ENCODE measurements at places on chromosomes 6 and 20. TPM values are rescaled to one million over a fixed set of nuclear protein-coding genes. Genes with fewer than 3 reads are reported as not detected.

DNA sequence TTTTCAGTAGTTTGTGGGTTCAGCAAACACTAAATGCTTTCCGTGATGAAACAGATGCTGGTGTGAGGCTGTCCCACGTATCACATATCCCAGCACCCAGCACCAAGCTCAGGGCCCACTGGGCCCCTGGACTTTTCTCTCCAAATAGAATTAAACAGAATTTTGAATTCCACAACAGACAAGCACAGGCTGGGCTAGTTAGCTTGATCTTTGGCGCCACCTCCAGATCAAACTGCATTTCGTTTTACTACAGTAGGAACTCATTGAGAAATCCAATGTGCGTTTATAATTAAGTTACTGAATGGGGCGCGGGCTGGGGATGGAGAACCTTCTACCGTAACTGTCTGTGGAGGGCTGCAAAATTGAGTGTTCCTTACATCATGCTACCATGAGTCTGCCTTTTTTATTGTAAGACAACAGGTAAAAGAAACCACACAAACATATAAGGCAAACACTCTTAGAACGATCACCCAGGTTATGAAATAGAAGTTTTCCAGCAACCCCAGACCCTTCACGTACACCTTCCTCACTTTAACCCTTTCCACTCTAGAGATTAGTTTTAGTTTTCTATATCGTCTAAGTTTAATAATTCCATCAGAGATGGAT lies 107.8 kb downstream of the ZFP64 start:
- no peak for DNase-seq

DNA sequence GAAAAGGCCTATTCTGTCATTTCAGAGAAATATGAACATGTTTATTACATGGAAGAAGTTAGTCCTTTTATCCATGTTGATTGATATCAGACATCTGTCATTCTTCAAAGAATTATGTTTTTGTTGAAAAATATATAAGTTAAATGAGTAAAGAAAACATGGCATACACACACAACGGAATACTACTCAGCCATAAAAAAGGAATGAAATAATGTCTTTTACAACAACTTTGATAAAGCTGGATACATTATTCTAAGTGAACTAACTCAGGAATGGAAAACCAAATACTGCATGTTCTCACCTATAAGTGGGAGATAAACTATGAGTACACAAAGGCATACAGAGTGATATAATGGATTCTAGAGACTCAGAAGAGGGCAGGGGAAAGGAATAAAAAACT lies 9.3 kb downstream of the FKBP5 start:
- no peak for DNase-seq

DNA sequence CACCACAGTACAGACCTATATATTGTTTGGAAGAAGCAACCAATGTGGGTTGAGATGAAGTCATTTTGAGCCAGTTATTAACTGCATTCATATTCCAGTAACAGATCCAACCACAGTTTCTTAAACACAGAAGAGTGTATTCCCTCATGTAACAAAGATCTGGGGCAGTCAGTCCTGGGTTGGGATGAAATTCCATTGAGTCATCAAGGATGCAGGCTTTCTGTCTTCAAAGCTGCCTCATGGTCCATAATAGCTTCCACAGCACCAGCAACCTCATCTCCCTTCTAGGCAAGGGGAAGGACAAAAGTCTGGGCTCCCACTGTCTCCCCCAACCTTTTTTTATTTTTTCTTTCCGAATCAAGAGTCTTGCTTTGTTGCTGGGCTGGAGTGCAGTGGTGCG lies 2.9 kb upstream of the SOD2 start:
- no peak for DNase-seq

DNA sequence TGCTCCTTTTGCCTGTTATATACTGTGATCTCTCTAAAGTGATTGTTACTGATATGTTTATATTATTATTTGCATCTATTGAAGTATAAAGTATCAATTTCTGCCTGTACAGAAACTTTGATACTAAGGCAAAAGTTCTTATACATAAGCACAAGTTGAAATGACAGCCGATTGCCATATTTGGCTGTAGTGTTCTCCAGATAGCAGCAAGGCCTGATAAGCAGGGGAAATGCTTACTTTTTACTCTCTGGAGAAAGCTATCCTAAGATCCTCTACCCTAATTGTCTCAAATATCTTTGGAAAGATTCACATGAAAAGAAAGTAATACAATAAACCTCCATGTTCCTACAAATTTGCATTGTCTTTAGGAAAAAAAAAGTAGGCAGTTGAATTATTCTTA lies 31.4 kb downstream of the SENP6 start:
- DNase-seq, result no peak

- no peak for DNase-seq
Observed at GRCh38 chr20:61119273-61119672, 132.8 kb upstream of the CDH4 start.

- DNase-seq, result no peak
Observed at GRCh38 chr6:136521427-136521826, 28.8 kb downstream of the MAP7 start.

DNA sequence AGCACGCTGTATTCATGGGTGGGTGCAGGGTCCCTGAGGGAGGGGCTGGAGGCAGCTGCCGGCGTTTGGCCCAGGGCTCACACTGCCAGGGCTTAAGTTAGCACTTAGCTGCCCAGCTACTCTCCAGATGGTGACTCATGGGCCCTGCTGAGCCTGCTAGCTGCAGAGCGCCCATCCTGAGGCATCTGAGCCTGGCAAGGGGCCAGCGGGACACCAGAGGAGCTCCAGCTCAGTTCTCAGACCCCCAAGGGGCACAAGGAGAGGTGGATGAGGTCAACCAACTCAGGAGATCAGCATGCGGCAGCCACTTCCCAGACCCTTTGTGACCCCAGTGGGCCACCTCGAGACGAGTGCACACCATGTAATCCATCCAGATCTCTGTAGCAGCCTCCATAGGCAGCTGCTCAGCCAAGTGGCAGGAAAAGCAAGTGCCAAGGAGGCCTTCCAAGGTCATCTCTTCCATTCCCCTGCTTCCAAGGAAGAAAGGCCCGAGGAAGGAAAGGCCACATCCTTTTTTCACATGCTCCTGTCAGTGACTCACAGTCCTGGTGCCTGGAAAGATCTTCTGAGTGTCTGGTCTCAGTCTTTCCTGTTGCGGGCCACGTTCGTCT lies 35.3 kb downstream of the FOXP4 start:
- no peak for DNase-seq

DNA sequence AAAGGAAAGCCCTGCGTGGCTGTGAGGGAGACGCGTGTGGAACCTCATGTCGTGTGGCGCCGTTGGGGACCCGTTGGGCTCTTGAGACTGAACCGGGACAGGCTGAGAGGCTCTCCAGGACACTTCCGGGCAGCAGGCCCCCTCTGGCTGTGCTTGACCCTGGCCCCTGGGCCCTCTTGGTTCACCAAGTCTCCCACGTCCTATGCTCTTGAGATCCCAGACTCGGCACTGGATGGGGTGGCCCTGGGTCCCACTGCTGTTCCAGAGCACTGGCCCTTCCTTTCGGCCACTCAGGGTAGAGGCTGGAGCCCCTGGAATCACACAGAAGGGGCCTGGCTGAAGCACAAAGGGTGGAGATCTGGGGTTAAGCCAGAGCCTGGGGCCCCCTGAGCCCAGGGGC lies 30.4 kb downstream of the NTSR1 start:
- DNase-seq, result no peak

GRCh38 chr6:160455081-160455480 lies 106.9 kb downstream of the SLC22A3 start:
- no peak for DNase-seq

GRCh38 chr20:20609522-20609921 lies 102.9 kb downstream of the RALGAPA2 start:
- DNase-seq, result no peak

GRCh38 chr6:132525866-132526265 lies 12.2 kb upstream of the TAAR9 start:
- DNase-seq, result no peak

- no peak for DNase-seq
Observed at GRCh38 chr6:140317950-140318349, 943.5 kb upstream of the CITED2 start.

GRCh38 chr6:3229566-3230178 lies 2.2 kb upstream of the TUBB2B start:
- no peak for DNase-seq

DNA sequence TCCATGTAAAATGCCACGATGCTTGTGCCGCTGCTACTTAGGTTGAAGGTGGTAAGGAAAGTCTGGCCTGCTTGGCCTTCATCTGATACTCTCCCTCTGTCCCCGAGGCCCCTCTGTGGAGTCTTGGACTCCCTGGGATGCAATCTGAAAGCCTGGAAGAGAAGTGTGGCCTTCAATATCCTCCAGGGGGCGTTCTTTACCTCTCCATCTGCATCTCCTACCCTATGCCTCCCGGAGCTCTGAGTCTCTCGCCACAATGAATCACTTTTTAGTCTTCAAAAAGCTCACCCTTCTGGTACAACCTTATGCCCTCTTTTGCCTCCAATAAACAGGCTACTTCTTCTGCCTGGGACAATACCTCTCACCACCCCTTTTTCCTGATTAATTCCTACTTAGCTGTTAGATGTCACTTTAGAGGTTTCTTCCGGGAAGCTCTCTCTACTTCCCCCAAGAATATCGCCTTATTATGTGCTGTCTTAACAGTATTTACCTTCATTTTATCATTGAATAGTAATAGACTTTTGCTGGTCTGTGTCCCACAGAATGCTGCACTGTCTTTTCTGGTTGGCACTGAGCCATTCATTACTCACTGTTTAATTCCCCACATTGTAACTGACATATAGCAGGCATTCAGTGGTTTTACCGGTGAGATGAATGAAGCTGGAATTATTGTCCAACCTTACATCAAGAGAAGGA lies 13.9 kb upstream of the ATG5 start:
- peak; percentile 31 for DNase-seq

DNA sequence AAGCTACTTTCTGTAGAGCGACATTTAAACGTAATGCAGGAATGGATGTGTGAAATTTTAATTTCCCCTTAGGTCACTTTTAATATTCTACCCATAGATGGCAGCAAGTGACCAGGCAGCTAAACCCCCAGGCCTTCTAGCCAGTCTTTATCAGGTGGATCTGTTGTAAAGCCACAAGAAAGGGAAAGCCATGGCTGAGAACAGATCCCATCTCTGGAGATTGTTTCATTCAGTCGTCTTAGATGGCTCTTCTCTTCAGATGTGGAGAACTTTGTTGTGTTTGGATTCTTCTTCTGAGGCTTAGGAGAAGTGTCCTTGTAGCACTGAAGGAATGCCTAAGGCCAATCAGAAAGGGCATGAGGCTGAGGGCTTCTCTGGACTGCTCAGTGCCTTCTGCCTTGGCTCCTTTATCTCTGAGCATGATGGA lies 15.8 kb upstream of the RNF182 start:
- peak; percentile 17 for DNase-seq

- DNase-seq, result no peak
Observed at GRCh38 chr6:109241199-109241598, 141.1 kb downstream of the CD164 start.

DNA sequence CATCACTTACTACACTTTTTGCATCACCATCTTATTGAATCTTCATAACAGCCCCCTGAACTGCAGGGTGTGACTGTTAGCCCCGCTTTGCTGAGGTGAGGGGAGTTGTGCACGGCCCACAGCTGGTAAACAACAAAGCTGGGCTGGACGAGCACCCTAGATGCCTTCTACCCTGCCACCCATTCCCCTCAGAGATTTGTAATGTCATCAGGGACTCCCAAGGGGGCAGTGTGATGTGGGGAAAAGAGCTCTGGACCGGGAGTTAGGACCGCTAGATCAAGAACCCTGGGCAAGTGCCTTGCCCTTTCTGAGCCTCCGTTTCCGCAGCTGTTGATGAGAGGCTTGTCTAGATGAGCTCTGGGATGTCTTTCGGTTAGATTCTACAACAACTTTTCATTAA lies 20.9 kb downstream of the PKIG start:
- no peak for DNase-seq

DNA sequence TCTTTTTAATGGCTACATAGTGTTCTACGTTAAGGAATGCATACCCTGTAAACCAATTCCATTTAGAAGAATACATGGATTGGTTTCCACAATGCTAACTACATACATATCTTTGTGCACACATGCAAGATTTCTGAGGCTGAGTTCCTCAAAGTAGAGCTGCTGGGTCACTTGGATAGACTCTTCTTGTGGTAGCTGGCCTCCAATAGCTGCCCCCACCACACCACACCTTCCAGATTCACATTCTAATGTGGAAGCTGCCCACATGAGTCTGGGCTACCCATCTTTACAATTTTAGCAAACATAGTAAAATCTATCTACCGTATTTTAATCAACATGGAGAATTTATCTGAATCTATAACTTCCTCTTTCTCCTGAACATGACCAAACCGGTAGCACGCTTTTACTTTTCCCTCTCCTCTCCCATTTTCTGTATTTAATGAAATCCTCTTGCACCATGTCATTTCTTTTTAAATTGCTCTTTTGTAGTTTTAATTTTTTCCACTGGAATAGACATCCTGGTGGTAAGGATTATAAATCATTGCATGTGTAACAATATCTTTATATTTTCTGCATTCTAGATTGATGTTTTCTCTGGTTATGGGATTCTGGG lies 74.7 kb upstream of the CITED2 start:
- DNase-seq, result no peak

DNA sequence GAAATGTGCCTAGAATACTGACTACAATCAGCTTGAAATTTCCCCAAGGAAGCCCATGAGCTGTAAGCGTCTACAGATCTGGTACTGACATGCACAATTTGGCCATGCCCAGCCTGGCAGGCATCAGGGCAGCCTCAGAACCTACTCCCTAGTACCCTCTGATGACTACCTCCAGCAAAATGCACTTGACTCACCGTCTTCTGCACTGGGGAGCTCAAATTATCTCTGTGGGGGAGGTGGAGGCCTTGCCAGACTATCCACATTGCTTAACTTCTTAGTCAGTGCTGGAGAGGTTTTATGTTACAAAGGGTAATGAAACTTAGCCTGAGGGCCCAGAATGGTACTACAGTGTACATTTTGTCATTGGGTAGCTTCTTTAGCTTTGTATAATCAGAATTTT lies 126.0 kb upstream of the ADGRF1 start:
- no peak for DNase-seq

GABRR2 gene
- not detected for total RNA-seq

HEY2 gene
- not detected for total RNA-seq

BACH2 gene
- 96.5 TPM for total RNA-seq

DDO gene
- total RNA-seq, result not detected

TUBB1 gene
- total RNA-seq, result not detected

LKAAEAR1 gene
- 0.30 TPM for total RNA-seq
